Right cardiac atrium (tissue), 5 donors: ENCODE measurements at places on chromosomes 13 and 19. TPM values are rescaled to one million over a fixed set of nuclear protein-coding genes. Genes with fewer than 3 reads are reported as not detected.

The PDS5B gene
- polyA plus RNA-seq, result 5.5 TPM

The GJB2 gene
- polyA plus RNA-seq, result 0.20 TPM

The C19orf38 gene
- 0.23 TPM for polyA plus RNA-seq

The METTL21C gene
- polyA plus RNA-seq, result not detected

The CEACAM16 gene
- polyA plus RNA-seq, result not detected

The COMMD6 gene
- polyA plus RNA-seq, result 162 TPM

The ZNF724 gene
- polyA plus RNA-seq, result 0.34 TPM

The NECTIN2 gene
- 44.2 TPM for polyA plus RNA-seq

The VPS36 gene
- polyA plus RNA-seq, result 20.5 TPM
